ENCODE measurements at places on chromosomes 1 and 21.

GRCh38 chr1:55259911-55260609, 44.9 kb upstream of the USP24 start:
- DNase-seq, result no peak

GRCh38 chr1:109667452-109668122, at the start of gene GSTM2:
Gene GSTM2, plus strand, starts transcription at chr1:109668057. Its CDS starts 59 bp downstream, at chr1:109668116.
- peak; percentile 94 for DNase-seq

DNA sequence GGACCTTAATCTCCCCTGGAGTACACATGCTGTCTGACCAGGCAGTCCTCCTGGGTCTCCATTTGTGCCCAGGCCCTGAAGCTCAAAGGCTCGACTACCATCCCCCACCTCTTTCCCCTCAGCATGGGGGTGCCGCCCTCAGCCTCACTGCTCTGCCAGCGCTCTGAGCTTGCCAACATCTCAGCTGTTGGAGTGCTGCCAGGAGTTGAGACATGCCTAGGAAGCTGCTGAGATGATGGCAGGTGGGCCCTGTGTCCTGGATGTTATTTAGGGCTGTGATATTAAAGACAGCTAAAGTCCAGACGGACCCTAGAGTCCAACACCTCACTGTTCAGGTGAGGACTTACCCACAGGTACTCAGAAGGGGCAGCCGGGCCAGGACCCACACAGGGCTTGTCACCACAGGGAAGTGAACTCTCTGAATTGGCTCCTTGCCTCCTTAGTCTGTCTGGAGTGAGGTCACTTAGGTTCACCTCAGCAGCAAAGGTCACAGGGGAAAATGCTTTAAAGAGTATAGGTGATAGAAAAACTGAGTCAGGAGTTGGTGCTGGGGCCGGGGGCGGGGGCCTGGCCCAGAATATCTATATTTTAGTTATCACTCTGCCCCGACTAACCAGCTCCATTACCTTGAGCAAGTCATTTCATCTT, 19.7 kb upstream of the KCNC4 start:
- peak; percentile 73 for DNase-seq

- DNase-seq, result peak; percentile 15
Observed at GRCh38 chr1:81305997-81306452, 494.7 kb upstream of the ADGRL2 start.

DNA sequence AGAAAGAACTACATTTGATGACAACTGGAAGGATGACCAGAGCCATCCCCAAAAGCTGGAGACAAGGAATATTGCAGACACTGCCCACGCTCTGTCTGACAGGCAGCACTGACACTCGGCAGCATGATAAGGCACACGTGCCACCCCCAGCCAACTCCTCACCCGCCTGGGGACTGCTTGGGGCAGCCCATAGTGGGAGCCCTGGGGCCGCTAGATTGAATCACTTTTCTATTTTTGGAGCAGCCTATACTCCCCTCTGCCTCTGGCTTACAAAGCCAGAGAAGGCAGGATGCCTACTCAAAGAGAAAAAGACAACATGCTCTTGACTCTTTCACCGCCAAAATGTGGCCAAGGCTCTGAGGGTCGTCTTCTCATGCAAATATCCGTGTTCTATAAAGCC, 1.3 kb downstream of the SMG5 start:
- no peak for DNase-seq

DNA sequence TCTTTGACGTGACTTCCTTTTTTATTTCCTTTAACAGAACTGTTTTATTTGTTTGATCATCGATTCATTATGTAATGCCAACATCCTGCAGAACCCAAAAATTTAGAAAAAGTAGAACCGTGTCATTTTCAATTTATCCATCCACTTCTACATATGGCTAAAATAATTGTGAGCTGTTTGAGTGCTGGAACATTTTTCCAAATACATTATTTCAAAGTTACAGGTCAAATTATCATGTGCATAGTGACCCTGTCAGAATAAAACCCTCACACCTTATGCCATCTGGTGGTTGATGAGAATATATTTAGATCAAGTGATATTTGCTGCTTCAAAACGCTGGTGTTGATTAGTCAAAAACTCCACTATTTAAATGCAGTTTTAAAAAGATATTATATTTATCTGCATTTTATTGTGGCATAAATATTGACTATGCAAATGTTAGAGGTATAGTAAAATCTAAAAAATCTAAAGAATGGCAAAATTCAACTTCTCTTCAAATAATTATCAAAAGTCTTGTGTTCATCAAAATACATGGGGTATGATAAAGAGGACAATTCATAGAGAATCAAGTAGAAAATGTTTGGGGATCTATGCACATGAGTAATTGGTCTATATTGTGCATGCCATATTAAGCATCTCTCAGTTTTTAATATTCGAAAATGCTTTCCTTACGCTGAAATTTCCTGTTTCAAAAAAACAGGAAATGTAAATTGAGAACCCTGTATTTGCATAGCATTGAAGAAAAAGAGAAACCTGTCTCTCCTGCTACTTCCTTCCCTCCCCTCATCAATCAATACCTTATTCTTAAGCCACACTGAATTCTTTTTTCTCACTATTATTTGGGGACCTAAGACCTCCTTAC, 39.7 kb downstream of the UBE2U start:
- DNase-seq, result no peak

GRCh38 chr1:12078575-12078937, 15.5 kb downstream of the TNFRSF8 start:
- DNase-seq, result no peak

- DNase-seq, result no peak
Observed at GRCh38 chr1:65590279-65590678, 169.8 kb downstream of the LEPR start.

GRCh38 chr1:97159342-97159741, 437.8 kb downstream of the PTBP2 start:
- DNase-seq, result no peak

DNA sequence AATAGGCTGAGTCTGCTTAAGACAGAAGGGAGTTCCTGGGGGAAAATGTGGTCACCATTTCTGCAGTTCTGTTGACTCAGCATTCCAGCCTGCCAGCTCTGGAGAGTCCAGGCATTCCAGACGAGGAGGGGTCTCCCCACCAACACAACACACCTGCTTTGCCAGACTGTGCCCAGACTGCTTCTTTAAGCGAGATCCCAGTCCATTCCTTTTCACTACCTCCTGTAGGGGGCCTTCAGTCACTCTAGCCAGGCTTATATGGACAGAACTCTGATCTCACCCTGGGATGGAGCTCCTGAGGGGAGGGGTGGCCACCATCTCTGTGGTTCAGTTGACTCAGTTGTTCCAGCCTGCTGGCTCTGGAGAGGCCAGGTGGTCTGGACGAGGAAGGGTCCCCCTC, 48.5 kb downstream of the UBE2U start:
- DNase-seq, result no peak
